ENCODE measurements at places on chromosomes 12 and 14.

- H3K4me3 ChIP-seq, result no peak overlapping the region
- no peak for DNase-seq
- H3K27me3 ChIP-seq, result no peaks in the 10 kb centered on the region
- H3K27ac ChIP-seq, result no peak overlapping the region
- H3K36me3 ChIP-seq, result peaks cover 3% of the 10 kb centered on the region
Observed at GRCh38 chr14:105426416-105427130, 6.9 kb downstream of the MTA1 start.

DNA sequence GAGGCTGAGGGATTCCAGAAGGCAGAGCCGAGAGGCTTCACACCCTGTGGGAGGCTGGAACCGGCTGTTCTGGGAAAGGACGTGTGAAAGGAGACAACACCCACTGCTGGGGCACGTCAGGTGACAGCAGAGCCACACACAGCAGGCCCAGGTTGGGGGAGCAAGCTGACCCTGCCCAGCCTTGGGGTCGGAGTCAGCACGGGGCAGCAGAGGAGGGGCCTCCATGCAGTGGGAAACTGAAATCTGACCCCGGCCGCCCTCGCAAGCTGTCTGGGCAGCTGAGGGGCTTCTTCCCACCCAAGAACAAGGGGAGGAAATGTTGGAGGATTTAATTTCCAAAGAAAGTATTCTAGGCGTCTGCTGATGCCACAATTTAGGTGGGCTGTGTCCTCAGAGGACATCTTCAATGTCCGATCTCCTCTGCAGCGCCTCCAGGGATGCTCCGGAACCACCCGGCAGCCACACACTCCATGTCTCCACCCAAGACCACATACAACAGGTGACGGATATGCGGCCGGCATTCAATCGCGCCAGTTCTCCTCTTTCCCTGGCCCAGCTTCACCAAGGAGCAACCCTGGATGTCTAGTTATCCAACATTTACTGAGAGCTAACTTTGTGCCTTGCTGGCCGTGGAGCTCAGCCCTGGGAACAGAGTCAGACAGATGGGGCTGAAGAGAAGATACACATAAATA, 30.7 kb downstream of the SNRNP35 start:
- no peak overlapping the region for H3K4me3 ChIP-seq
- H3K27ac ChIP-seq, result no peak overlapping the region
- no peaks in the 10 kb centered on the region for H3K27me3 ChIP-seq
- DNase-seq, result no peak
- no peaks in the 10 kb centered on the region for H3K36me3 ChIP-seq
- H3K4me1 ChIP-seq, result no peaks in the 10 kb centered on the region

DNA sequence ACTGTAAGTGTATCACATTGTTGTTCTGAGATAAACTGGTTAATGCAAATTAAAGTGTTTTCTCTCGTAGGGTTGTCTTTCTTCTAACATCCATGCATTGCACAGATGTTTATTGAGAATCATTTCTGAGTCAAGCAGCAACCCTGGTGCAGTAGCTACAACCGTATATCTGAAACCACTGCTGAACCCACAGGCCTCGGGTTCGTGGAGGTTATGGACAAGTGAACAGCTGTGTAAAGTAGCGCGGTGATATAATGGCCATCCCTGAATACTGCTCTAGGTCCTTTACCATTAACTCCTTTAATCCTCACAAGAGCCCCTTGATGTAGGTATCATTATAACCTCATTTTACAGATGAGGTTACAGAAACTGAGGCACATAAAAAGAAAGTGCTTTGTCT, 486.1 kb upstream of the TMEM132C start:
- no peak overlapping the region for H3K27ac ChIP-seq
- no peaks in the 10 kb centered on the region for H3K27me3 ChIP-seq
- no peaks in the 10 kb centered on the region for H3K36me3 ChIP-seq
- no peak for DNase-seq

- no peaks in the 10 kb centered on the region for H3K4me1 ChIP-seq
- H3K4me3 ChIP-seq, result no peak overlapping the region
- DNase-seq, result no peak
Observed at GRCh38 chr14:36420149-36420687, 99.8 kb upstream of the MBIP start.

- DNase-seq, result no peak
- H3K27ac ChIP-seq, result no peak overlapping the region
- H3K27me3 ChIP-seq, result no peaks in the 10 kb centered on the region
- no peak overlapping the region for H3K4me3 ChIP-seq
- peaks cover 10% of the 10 kb centered on the region for H3K36me3 ChIP-seq
Observed at GRCh38 chr12:56124133-56124532, 3.9 kb upstream of the ESYT1 start.

DNA sequence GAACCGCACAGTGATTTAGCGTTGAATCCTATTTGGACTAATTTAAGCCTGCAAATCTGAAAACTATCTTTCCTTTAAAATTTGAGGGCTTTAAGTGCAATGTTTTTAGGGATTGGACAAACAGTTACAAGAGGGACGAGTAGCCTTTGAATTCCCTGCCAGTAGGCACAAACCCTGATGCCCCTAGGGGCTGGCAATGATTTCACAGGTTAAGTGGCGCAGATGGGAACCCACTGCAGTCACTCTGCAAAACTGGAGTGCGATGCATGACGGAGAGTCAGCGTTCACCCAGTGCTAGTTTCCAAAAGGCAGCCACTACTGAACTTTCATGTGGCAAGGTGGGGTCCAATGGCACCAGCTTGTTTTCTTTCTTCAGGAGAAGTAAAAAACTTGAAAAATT, 99.4 kb upstream of the FRMD6 start:
- no peaks in the 10 kb centered on the region for H3K36me3 ChIP-seq
- no peak overlapping the region for H3K4me3 ChIP-seq
- peaks cover 22% of the 10 kb centered on the region for H3K4me1 ChIP-seq
- no peak overlapping the region for H3K27ac ChIP-seq
- H3K27me3 ChIP-seq, result no peaks in the 10 kb centered on the region

DNA sequence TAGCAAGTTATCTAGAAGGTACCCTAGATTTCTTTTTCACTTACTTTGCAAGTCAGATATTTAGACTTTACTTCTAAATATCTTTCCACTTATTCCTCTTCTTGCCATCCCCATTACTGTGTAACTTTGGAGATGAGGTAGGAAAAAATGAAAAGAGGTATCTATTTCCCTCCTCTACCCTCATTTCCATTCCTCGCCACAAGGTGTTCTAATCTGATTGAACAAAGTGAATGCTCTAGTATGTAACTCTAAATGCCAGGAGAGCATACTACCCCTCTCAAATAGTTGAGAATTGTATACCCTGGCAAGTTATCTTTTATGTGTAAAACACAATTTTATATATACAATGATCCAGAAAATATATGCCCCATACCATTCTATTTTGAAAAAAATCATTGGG, 1.7 kb upstream of the LDHB start:
- no peak overlapping the region for H3K4me3 ChIP-seq
- H3K27me3 ChIP-seq, result no peaks in the 10 kb centered on the region
- H3K4me1 ChIP-seq, result peaks cover 7% of the 10 kb centered on the region
- H3K27ac ChIP-seq, result no peak overlapping the region
- H3K36me3 ChIP-seq, result no peaks in the 10 kb centered on the region
- no peak for DNase-seq

- H3K4me1 ChIP-seq, result no peaks in the 10 kb centered on the region
- H3K4me3 ChIP-seq, result no peak overlapping the region
- no peak for DNase-seq
- H3K36me3 ChIP-seq, result no peaks in the 10 kb centered on the region
- no peak overlapping the region for H3K27ac ChIP-seq
- no peaks in the 10 kb centered on the region for H3K27me3 ChIP-seq
Observed at GRCh38 chr12:9256758-9257405, 48.7 kb upstream of the PZP start.

GRCh38 chr12:85775091-85775490, 61.1 kb downstream of the RASSF9 start:
- H3K27me3 ChIP-seq, result no peaks in the 10 kb centered on the region
- DNase-seq, result no peak
- no peaks in the 10 kb centered on the region for H3K4me1 ChIP-seq
- H3K36me3 ChIP-seq, result no peaks in the 10 kb centered on the region
- no peak overlapping the region for H3K27ac ChIP-seq
- H3K4me3 ChIP-seq, result no peak overlapping the region

DNA sequence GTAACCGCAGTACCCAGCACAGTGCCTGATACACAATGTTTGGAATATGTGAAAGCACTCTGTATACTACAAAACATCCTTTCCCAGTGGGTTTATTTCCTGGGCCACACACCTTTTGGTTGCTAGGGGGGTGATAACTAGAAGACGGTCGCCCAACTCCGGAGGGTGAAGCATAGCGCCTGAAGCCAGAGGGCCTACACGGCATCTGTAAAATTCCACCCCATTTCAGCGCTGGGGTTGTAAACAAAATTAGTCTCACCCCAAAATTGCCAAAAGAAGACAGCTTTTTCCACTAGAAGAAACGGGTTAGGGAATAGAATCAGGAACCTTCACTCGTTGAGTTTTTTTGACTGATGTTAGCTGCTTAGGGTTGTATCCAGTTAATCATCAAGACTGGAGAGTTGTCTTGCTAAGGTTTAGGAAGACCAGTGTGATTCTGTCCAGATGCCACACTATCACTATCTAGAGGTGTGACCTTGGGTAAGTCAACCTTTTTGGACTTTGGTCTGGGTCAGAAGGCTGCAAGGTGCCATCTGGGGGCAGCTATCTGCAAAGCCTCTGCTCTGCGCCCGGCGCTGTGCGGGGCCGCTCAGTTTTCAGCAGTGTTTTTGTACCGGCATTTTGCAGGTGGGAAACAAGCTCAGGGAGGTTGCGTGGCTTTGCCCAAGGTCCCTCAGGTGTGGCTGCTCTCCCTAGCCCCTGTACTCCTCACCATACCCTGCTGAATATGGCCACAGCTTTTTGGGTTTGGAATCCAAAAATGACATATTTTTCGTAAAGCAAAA, 1.3 kb downstream of the ZNF839 start:
- H3K4me1 ChIP-seq, result peaks cover 6% of the 10 kb centered on the region
- peak overlapping the region; percentile 81 for H3K27ac ChIP-seq
- H3K27me3 ChIP-seq, result no peaks in the 10 kb centered on the region
- H3K4me3 ChIP-seq, result peak overlapping the region; percentile 67
- H3K36me3 ChIP-seq, result no peaks in the 10 kb centered on the region
- DNase-seq, result no peak

DNA sequence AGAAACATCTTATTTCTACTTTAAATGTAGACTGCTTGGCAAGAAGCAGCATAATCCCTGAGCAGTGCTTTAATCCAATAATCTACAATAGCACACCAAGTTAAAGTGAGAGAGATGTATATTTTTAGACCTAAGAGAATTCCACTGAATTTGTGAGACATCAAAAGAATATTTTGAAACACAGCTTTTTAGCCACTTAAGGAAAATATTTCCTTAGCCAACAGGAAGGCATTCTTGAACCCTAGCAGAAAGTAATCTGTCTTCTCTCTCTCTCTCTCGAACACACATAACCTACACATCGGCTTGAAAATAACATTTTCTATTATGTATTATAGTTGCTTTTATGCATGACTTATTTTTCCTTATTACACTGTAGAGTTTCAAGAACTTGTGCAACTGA, 34.0 kb downstream of the KITLG start:
- H3K27me3 ChIP-seq, result no peaks in the 10 kb centered on the region
- peaks cover 16% of the 10 kb centered on the region for H3K4me1 ChIP-seq
- peaks cover 2% of the 10 kb centered on the region for H3K36me3 ChIP-seq
- no peak overlapping the region for H3K27ac ChIP-seq
- peak; percentile 60 for DNase-seq
- no peak overlapping the region for H3K4me3 ChIP-seq

DNA sequence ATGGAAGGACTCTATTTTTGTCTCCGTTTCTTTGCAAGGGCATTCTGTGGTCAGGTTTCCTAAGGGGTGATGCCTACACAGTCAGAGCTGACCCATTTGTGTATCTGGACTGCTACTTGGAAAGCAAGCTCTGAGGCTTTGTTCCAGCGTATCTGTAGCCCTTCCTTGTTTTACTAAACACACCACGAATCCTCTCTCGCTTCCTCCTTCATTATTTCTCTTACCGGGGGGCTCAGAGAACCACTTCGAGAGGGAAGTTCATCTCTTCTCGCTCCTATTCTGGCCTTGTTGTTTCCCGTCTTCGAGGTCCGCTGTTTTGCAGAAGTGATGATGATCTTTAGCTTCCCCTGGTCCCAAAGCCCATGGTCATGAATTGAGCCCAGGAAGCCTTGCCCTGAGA, 164.7 kb downstream of the SSPN start:
- H3K27ac ChIP-seq, result no peak overlapping the region
- H3K36me3 ChIP-seq, result no peaks in the 10 kb centered on the region
- no peaks in the 10 kb centered on the region for H3K4me1 ChIP-seq
- H3K27me3 ChIP-seq, result no peaks in the 10 kb centered on the region
- no peak for DNase-seq

DNA sequence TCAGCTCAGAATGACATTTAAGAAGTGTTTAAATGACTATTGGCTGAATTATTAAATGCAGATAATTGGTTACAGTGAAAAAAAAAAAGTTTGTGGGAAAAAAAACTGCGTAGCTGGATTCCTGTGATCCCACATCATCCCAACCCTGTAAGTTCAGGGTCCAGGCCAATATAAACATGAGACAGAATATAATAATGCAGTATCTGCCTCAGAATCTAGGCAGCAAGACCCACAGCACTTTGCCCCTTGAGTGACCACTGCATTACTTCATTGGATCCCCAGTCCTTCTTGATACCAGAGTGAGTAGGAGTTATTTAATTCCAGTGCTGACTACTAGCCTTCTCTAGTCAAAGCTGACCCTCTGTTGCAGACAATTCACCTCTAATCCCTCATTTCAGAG, 272.6 kb downstream of the CCER1 start:
- no peak overlapping the region for H3K27ac ChIP-seq
- no peak overlapping the region for H3K4me3 ChIP-seq
- no peaks in the 10 kb centered on the region for H3K4me1 ChIP-seq
- H3K36me3 ChIP-seq, result no peaks in the 10 kb centered on the region
- no peaks in the 10 kb centered on the region for H3K27me3 ChIP-seq

GRCh38 chr12:94812345-94812744, 162.0 kb upstream of the TMCC3 start:
- H3K27ac ChIP-seq, result no peak overlapping the region
- DNase-seq, result no peak
- H3K4me3 ChIP-seq, result no peak overlapping the region

GRCh38 chr14:101843665-101844064, 82.2 kb downstream of the PPP2R5C start:
- peaks cover 3% of the 10 kb centered on the region for H3K36me3 ChIP-seq
- no peak overlapping the region for H3K4me3 ChIP-seq
- H3K27ac ChIP-seq, result no peak overlapping the region

DNA sequence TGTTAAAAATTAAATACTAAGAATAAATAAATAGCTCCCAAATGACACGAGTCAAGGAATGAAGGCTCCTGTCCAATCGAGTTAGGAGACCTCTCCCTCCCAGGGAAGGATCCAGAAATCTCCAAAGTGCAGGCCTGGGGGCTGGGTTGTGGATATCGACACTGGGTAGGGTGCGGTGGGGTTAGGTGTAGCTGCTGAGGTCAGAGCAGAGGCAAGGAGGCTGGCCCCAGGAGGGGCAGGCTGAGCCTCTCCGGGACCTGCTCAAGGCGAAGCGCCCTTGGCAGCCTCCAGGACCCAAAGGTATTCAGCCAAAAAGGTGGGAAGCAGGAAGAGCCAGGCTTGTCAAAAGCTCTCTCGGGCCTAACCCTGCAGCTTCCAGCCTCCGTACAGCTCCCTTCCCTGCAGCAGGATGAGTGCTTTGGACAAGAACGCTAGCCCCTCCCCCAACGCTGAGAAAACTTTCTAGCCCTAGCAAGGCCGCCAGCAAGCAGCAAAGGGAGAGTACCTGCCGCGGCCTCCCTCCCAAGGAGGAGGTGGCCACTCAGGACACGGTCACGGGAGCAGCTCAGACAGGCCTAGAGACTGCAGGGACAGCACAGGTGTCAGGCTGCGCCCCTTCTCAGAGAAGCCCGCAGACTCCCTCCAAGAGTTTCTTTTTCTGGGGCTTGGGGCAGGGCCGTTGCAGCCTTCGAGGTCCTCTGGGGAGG, 3.7 kb upstream of the PNMA1 start:
- peak; percentile 59 for DNase-seq
- H3K36me3 ChIP-seq, result peaks cover 35% of the 10 kb centered on the region
- no peak overlapping the region for H3K27ac ChIP-seq
- no peaks in the 10 kb centered on the region for H3K27me3 ChIP-seq
